Pulmonary artery endothelial cell (primary cell): ENCODE measurements at places on chromosomes 3 and 15.
A peak's percentile ranks its signal among the peaks of the same experiment; 100 is the strongest.

DNA sequence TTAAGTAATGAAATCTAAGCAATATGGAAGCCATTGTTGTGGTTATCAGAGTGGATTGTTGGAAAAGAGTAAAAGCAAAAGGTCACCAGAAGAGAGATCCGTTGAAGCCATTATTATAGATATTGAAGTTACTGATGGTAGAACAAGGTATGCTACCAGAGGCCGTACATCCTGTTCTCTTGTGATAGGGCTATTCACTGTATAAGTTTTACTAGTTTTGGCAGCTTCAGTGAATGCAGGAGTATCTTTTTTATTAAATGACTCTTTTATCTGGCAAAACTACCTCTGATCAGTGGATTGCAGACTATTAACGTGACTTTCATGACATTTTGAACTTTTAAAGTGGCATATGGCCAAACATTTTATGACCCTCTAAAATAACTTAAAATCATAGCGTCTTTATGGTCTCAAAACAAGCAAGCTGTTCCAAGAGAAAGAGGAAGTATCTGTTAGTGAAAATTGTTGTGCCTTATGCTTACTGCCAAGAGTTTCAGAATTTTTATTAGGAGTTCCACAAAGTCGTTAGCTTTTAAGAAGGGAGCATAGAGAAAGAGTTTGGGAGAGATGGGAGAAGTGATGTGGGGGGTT, 102.9 kb downstream of the LRRC49 start:
- no peak for DNase-seq

DNA sequence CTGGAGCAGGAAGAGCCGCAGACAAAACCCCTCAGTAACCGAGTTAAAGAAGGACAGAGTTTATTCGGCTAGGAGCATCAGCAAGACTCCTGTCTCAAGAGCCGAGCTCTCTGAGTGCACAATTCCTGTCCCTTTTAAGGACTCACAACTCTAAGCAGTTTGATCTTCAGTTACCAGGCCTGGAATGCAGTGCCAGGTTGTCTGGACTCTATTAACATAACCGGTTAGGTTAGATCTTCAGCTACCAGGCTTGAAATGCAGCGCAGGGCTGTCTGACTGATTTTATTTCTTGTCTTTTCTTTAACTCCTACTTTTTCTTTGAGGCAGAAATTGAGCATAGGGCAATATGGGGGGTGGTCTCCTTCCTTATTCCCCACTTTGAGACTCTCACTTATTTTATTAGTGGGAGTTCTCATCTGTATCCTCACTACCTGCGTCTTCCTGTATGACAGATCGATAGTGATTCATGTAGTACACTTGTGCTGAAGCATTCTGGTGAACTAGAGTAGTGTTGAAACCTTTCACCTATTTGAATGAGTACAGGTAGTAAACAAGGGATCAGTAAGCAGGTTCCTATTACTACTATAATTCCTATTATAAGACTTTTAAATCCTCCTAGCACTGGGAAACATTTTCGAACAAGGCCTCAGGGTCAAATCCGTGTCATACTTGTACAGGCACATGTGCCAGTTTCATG, 325.0 kb downstream of the CGGBP1 start:
- no peak for DNase-seq

DNA sequence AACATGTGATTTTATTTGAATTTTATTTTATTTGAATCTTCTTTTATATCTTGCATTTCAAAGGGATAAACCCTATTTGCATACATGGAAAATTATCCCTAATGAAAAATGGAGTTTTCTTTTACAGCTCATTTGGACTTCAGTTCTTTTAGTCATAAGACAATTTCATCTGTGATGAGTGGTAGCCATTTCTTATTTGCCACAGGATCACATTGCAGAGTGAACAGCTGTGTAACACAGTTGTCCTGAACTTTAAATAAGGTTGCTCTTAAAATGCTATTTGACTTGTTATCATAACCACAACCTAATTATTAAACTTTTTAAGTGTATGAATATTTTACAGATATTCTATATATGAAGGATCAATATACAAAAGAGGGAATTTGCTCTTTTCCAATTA, 221.7 kb upstream of the ROPN1 start:
- no peak for DNase-seq

- no peak for DNase-seq
Observed at GRCh38 chr3:170267793-170268192, 45.6 kb downstream of the PRKCI start.

- no peak for DNase-seq
Observed at GRCh38 chr3:152849996-152850578, 15.2 kb downstream of the P2RY1 start.

DNA sequence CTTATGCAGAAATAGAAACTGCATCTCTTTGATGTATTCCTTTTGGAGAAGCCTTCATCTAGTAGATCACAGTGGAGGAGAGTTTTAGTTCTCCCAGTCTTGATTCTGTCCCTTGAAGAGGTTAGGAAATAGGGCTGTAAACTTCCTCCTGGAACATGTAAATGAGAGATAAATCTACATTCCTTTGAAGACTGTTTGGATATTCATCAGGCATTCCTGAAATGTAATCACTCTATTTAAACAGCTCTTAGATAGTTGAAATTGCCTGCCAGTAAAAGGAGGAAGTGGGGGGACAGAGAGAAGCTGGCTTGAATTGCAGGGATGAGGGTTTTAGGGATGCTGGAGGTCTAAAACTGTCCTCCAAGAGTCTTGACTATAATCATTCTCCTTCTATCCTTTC, 254.3 kb upstream of the LRRC3B start:
- DNase-seq = no peak

DNA sequence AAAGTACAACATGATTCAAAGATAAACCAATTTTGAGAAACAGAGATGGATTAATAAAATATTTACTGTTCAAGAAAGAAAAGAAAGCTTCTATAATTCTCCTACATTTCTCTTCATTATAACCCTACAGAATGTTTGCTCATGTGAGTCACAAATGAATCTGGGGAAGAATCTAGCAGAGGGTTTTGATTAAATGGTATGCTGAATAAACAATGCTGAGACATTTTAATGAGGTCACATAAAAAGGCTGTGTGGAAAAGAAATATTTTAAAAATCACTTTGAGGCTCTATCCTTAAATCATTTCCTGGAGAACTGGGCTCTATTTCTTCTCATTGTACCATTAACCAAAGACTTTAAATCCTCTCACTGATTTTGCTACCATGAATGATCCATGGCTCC, 727.7 kb downstream of the NTRK3 start:
- no peak for DNase-seq

DNA sequence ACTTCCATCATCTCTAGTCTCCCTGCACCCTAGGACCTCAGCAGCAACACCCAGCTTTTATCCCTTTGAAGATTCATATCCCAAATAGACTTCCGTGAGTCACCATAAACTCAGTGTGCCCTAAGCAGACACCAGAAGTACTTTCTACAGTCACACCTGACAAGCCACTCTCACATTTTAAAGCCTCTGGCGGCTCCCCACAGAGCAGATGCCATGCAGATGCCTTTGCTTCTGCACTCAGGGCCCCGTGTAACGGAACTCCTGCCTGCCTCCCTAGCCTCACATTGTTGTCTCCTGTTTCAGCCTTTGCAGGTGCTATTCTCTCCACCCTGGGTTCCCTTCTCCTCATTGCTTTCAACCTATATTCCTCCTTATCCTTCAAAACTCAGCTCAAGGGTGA, 155.5 kb upstream of the SLC24A5 start:
- DNase-seq = no peak

- no peak for DNase-seq
Observed at GRCh38 chr3:156792945-156793344, 33.2 kb upstream of the LEKR1 start.

- DNase-seq = no peak
Observed at GRCh38 chr15:43769584-43770228, 7.1 kb downstream of the ELL3 start.

DNA sequence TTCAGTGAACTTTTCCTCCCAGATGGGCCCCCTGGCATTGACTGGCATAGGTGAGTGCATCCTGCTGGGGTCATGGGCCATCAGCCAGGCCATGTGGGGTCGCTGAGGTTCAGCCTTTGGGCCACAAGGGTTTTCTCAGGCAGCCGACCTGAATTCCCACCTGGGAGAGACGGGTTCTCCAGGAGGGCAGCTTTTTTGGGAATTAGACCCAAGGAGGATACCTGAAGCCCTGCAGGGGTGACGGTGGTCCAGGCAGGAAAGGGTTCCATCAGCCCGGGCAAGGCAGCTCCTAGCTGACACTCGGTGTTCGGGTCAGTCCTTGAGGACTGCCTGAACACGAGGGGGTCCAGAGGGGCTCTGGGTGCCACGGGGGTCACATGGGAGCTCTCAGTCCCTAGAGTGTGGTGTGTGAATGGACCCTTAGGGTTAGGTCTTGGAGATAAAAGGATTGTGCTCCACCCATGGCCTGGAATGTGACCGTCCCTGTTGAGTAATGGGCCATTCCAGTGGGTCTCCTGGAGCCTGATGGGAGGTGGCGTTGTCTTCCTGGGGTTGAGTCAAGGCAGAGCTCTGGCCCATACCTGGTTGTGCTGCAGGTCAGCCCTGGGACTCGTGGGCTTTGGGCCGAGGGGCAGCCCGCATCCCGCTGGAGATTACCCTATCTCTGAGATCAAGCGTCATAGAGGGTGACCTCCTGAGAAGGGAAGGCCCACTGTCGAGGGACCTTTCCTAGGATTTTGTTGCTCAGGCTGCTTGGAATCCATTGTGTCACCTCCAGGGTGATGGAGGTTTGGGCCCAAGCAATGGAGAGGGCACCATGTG, 192.8 kb downstream of the UBE3A start:
- DNase-seq = no peak

DNA sequence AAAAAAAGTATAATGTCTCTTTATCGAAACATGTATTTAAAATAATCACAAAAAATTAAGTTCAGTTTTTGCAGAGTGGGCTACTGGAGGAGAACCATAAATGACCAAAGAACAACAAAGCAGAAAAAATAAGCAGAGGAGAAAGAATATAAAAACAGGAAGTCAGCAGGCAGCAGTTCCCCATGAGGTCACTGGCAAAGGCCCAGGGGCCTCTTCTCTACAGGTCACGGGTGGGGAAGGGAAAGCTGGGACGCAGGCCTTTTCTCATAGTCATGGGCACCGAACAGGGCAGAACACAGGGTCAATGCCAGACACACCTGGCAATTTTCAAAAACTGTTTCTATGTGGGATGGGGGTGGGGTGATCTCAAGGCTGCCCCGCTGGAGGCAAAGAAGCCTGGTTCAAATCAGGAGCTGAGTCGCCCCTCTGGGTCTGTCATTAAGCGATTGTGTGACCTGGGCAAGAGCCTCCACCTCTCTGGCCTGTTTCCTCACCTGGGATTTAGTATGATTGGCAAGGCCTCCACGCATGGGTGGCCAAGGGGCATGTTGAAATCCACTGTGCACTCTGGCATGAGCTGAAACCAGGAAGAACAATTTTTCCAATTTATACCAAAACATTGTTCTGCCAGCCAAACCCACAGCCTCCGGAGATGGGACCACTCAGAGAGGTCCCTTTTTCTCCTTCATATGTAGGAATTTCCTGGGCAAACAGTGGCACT, 43.8 kb upstream of the UACA start:
- DNase-seq = peak; percentile 35
